ENCODE measurements at places on chromosomes 5 and 9.

GRCh38 chr5:95928724-95929253, 32.9 kb downstream of the ELL2 start:
- no peak for DNase-seq

DNA sequence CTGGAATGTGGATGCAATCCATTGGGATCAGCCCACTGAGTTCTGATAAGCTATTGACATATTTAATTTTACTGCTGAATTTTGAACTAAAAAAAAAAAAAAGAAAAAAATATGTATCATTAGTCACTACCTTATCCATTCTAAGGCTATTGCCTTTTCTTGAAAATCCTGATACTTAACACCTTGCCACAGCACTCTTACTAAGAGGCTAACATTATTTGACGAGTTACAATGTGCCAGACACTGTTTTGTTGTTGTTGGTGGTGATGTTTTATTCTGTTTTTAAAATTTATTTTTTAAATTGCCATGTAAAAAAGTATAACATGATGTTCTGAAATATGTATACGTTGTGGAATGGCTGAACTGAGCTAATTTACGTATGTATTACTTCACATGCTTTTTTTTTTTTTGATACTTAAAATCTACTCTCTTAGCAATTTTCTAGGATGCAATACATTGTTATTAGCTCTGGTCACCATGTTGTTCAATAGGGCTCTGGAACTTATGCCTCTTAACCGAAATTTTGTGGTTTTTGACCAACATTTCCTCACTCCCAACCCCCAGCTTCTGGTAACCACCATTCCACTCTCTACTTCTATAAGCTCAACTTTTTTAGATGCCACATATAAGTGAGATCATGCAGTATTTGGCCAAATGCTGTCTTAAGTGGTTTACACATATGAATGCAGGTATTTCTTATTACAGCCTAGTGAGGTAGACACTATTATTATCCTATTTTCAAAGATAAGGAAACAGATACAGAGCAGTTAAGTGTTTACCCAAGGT, 134.8 kb upstream of the PCA3 start:
- no peak for DNase-seq

- no peak for DNase-seq
Observed at GRCh38 chr5:50439221-50439620, 1.9 kb downstream of the EMB start.

DNA sequence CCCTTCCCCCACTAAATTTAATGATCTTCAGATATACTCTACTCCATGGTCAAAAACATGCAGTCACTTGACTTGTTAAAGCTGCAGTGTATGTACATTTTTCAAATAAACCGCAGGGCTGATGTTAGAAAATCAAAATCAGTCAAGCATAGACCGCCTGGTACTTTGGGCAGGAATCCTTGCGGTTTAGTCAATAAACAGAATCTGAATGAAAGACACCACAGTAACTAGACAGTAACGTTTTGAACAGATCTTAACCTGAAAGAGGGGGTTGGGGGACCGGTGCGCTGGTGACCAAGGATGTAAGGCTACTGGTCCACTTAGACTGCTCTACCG, 188.8 kb downstream of the BNC2 start:
- no peak for DNase-seq

GRCh38 chr9:122134822-122135528, 24.6 kb downstream of the NDUFA8 start:
- no peak for DNase-seq

DNA sequence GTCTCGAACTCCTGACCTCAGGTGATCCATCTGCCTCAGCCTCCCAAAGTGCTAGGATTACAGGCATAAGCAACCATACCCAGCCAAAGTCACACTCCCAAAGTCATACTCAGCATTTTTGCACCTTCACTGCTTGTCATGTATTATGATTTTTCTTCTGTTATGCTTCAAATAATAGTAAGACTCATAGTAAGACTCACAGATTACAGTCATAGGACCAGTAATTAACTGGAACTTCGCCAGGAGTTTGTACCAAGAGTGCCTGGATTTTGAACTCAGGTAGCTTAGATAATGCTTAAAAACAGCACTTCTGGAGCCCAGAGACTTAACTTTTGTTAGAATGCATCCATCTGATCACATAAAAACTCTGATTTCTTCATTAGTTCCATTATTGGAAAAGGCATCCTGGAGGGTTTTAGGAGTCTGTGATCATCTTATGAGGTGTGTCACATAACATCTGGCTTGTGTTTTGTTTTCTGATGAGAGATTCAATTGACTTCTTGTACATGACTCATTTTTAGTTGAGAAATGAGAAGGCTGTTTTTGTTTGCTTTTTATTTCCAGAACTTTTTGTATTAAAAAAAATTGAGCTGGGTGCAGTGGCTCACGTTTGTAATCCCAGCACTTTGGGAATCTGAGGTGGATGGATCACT, 131.5 kb downstream of the ADAMTS19 start:
- DNase-seq = no peak

GRCh38 chr5:136207631-136208030, 14.7 kb upstream of the SMIM32 start:
- DNase-seq = no peak

DNA sequence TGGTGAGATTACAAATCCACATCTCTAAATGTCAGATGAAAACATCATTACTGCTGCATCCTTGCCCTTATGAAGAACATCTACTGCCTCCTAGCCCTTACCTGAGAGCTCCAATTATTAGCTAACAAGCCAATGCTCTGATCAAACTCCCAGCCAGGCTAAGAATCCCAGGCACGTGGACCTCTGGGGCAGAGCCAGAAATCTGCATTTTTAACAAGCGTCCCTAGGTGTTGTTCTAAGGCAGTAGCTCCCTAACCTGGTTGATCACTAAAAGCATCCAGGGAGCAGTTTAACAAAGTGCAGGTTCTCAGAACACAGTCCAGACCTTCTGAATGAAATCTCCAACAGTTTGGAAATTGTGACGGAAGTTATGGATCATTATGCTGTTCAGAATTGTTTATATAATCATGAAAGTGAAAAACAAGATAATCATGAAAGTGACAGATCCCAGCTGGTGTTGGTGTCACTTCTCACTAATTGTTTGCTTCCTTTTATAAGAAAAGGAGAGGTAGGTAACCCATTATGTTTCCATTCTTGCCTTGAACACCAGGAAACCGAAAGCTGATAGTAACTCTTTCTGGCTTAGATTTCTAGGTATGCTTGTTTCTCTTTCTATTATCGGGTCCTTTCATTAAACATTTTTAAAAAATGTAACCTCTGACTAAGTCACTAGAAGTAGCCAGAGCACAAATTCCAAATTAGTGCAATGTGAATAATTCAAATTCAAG, 216.5 kb upstream of the NR4A3 start:
- DNase-seq = no peak

GRCh38 chr5:43037636-43038495, 2.3 kb downstream of the ANXA2R start:
- DNase-seq = peak; percentile 29

GRCh38 chr5:23089286-23089685, 236.1 kb upstream of the CDH12 start:
- no peak for DNase-seq

DNA sequence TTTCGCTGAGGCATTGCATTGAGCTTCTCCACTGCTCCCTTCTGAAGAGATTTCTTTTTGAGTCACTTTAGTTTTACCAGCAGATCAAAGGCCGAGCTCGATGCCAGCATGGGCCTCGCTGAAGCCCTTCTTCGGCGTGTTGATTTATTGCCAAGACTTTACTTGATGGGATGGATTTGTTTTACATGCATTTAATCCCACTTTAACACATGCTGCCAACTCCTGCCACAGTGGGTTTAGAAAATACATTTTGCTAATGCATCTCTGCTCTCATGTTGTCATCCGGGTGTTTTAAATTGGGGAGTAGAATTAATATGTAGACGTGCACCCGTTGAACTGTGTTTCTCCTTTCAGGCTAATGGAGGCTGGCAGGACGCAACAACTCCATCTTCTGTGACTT, 218.3 kb downstream of the PBX3 start:
- no peak for DNase-seq

DNA sequence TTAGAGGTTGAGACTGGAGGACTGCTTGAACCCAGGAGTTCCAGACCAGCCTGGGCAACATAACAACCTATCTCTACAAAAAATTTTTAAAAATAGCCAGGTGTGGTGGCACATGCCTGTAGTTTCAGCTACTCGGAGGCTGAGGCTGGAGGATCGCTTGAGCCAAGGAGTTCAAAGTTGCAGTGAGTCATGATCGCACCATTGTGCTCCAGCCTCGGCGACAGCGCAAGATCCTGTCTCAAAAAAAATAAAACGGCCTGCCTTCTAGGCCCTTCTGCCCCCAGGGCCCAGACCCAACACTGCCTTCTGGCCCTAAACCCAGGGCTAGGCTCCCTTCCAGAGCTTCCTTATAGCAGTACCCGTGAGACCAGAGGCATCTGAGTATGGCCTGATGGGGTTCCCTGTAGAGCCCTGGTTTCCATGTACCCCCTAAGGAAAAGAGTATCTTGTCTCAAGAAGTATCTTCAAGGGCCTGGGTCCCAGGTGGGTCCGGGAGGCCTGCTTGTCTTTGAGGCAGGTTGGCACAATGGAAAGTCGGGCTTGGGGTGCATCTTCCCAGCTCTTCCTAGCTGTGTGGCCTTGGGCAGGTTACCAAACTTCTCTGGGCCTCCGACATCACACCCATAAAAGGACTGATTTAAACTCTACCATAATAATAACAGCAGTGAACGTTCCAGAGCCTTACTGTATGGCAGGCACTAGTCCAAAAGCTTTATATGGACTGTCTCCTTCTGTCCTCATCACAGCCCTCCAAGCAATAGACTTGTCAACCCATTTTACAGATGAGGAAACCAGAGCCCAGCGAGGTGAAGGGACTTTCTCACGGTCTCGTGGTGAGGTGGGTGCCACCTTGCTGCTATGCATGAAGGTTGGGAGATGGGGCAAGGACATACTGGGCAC, 9.6 kb downstream of the LRRC8A start:
- DNase-seq = no peak

- DNase-seq = no peak
Observed at GRCh38 chr5:154101184-154101583, 62.4 kb downstream of the MFAP3 start.

DNA sequence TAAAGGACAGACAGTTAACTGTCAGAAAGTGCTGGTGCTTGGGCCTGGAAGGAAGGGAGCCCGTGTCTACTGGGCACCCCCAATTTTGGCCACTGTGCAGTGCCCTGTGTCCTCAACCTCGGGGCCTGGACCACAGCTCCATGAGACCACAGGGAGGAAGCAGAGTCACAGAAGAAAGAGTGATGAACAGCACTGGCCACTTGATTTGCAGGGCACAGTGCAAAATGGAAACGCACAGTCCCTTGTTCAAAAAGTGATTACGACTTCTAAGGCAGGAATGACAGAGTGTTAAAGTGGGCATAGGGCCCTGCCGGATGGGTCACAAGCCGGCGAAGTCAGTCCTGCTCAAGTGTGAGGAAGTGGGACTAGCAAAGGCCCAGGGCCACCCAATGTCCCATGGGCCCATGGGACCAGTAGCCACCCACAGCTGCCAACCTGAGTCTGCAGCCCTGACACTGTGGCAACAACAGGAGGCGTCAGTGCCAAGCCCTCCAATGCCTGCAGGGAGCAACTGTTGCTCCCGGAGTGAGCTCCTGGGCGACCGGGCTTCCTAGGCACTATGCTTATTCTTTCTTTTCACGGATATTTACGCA, 85.4 kb downstream of the ADAMTS2 start:
- no peak for DNase-seq

- DNase-seq = no peak
Observed at GRCh38 chr9:107597743-107598217, 108.2 kb upstream of the KLF4 start.

- DNase-seq = no peak
Observed at GRCh38 chr5:25459082-25459481, 814.3 kb upstream of the CDH10 start.

DNA sequence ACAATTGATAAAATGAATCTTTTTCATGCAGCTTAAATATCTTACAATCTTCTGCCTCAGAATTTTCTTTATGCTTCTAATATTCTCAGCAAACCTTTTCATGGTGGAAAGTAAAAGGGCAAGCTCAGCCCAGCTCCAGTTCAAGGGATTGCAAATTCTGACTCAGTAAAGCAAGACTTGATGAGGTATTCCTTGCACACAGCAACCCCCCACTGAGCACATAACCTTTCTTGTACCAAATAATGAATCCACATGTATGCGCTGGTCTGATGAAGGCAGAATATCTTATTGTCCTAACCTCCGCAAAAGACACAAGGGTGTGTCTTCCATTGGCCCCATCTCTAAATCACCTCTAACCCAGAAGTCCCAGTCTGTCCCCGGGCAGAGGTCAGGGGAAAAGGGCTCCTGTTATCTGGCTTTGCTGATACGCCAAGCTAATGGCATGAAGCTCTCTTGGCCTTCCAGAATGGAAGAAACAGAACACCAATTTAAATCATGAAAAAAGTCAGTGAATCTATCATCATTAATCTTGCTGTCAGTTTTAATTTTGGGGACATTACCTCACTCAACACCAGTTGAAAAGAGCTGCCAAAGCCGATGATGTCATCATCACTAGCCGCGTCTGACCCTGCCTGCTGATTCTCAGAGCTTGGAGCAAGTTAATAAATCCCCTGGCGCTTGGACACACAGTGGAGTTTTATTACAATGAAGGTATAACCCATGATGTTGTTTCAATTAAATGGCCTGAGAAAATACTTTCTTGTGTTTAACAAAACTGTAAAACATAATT, 592.5 kb upstream of the CLINT1 start:
- DNase-seq = no peak

DNA sequence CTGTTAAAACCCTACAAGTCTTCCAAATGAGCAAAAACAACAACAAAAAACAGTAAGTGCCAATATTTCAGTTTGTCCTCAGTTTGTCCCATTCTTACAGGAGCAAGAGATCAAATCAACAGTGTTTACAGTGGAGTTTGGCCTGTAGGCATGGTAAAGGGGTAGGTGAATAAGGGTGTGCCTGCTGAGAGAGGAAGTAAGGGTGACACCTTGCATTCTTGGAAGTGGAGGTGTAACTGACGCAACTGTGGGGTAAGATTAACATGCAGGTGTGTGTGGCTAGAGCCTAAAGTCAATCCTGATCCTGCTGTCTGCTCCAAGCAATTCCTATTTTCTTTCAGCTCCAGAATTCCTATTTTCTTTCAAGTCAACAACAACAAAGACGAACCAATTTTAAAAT, 43.4 kb downstream of the PFDN1 start:
- DNase-seq = no peak

- DNase-seq = no peak
Observed at GRCh38 chr9:73553295-73553694, 401.6 kb downstream of the ANXA1 start.

DNA sequence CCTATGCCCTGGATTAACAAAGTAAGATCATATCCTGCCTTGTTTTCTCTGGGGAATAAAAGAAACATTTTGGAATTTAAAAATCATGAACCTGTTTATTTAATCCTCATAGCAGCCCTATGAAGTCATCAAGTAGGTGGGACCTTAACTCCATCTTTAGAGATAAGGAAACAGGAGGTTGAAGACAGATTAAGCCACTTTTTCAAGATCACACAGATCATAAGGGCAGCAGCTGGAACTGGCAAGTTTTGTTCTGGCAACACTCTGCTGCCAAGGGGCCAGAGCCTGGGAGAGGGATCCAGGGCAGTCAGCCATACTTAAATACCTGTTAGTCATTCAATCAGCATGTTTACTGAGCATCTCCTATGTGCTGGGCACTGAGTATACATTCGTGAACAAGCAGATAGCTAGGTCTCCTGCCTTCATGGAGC, 63.7 kb downstream of the SLC1A1 start:
- DNase-seq = no peak

- no peak for DNase-seq
Observed at GRCh38 chr9:134285215-134285845, 40.9 kb upstream of the RXRA start.

- no peak for DNase-seq
Observed at GRCh38 chr5:171891150-171891549, 105.5 kb downstream of the SMIM23 start.

Data from A673 (cell line).